ENCODE measurements at places on chromosomes 3 and 15. TPM values are rescaled to one million over a fixed set of nuclear protein-coding genes. Genes with fewer than 3 reads are reported as not detected.

- no peak for DNase-seq
These were observed 1002.9 kb downstream of the AGBL1 start for GRCh38 chr15:87082581-87082980.

GRCh38 chr3:35184775-35185174, 454.6 kb upstream of the ARPP21 start:
- no peak for DNase-seq

Gene DUOXA2
- not detected for total RNA-seq

- no peak for DNase-seq
These were observed 49.3 kb upstream of the TRPM1 start for GRCh38 chr15:31150732-31151231.

DNA sequence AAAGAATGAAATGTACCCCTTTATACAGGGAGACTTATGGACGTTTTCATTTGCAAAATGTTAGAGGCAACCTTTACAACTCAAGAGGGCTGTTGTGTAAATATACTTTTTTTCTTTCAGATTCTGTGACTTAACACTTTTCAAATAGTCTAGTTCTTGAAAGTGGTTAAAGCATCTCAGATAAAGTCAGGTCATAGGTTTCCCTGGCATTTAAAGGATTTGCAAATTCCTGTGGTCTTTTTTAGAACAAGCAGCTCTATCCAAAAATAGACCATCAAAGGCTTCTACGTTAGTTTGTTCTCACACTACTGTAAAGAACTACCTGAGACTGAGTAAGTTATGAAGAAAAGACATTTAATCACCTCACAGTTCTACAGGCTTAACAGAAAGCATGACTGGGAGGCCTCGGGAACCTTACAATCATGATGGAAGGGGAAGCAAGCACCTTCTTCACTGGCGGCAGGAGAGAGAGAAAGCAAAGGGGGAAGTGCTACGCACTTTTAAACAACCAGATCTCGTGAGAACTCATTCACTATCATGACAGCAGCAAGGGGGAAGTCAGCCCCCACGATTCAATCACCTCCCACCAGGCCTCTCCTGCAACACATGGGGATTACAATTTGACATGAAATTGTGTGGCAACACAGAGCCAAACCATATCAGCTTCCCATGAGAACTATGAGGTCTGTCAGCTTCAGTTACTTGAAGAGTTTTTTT, 23.3 kb upstream of the GABRR3 start:
- no peak for DNase-seq

- DNase-seq: no peak
These were observed 120.9 kb downstream of the LIPC start for GRCh38 chr15:58552505-58553364.

GRCh38 chr3:115814778-115815380, 191.6 kb downstream of the GAP43 start:
- peak; percentile 78 for DNase-seq

DNA sequence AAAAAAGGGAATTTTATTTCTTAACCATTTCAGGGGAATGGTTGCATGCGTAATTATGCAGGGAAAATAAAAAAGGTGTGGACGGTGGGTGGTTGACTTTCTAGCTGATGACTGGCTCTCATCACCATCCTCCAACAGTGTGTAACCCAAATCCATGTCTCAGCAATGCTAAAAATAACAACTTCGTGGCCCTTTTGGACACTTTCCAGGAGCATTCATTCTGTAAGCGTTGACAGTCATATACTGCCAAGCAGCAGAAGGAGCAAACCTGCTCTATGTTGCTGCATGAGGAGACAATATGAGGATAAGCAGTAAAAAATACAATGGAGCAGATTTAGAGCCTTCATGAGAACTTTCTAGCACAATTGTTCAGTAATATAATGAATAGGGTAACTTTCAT, 189.1 kb downstream of the ANXA2 start:
- DNase-seq: no peak

Gene ZPLD1
- not detected for total RNA-seq

Gene ATP13A4
- total RNA-seq: 2.7 TPM

GRCh38 chr3:143884861-143885260, 36.6 kb upstream of the SLC9A9 start:
- DNase-seq: no peak

- no peak for DNase-seq
These were observed 83.9 kb downstream of the LEKR1 start for GRCh38 chr3:156910022-156910421.

DNA sequence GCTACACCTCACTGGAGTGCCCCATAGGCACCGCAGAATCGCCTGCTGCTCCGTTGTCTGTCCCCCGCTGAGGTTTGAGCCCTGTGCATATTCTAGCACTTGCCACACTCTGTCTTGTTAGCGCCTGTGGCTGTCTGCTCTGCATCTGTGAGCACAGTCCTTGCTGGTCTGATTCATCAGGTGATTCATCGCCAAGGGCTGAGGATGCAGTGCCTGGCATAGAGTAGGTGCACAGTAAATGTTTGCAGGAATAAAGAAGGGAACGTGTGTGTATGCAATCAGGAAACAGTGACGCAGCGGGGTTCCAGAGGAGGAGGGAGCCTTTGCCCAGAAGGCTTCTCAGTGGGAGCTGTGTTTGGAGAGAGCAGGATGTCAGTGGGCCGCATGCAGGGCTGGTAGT, 124.0 kb upstream of the PLXNA1 start:
- no peak for DNase-seq

DNA sequence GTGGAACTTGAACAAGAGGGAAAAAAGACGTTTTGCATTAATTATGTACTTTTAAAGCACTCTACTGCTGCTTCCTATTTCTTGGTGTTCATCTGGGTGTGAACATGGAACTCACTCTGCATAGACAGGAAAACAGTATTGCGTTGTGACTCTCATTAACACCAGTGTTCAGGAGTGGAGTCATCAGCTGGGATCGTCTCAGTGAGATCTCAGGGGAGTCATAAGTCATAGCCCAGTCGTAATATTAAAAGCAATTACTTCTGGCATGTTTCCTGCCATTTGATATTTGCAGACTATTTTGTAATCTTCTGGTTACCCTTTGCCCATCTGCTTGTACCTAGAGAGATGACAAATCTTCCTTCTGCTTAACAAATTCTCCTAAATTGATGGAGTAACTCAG, 462.0 kb upstream of the ATP11B start:
- no peak for DNase-seq

Gene UBAP1L
- total RNA-seq: 2.1 TPM

GRCh38 chr15:37789881-37790280, 144.6 kb upstream of the TMCO5A start:
- no peak for DNase-seq

DNA sequence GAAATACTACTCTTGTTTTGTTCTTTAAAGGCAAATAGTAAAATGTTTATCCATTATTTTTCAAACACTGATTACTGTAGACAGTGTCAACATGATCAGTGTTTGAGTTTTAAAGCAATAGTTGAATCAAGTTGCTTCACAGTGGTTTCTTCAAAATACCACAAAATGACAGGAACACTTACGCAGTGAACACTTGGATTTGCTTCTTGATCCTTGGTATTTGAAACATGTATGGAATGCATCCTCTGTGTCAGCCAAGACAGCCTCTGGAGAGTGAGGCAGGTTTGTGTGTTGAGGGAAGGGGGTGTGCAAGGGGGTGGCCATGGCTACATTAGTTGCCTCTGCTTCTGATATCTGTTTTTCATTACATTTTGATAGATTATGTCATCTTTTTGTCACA, 413.0 kb downstream of the RBMS3 start:
- no peak for DNase-seq

DNA sequence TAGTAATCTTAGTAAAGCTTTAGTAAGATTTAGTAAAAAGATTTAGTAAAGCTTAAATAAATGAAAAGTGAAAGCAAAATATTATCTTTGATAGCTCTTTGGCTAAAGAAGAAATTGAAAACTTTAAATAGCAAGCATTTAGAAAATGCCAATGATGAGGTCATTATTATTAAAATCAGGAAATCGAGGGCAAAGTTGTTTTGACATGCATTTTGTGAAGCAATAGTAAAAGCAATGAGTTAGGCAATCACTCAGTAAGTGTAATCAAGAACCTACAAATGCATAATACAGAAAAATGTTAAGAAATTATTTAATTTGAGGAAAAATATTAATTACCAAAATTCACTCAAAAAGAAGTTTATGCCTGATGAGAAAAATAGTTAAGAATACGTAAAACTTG, 280.3 kb upstream of the MME start:
- no peak for DNase-seq

DNA sequence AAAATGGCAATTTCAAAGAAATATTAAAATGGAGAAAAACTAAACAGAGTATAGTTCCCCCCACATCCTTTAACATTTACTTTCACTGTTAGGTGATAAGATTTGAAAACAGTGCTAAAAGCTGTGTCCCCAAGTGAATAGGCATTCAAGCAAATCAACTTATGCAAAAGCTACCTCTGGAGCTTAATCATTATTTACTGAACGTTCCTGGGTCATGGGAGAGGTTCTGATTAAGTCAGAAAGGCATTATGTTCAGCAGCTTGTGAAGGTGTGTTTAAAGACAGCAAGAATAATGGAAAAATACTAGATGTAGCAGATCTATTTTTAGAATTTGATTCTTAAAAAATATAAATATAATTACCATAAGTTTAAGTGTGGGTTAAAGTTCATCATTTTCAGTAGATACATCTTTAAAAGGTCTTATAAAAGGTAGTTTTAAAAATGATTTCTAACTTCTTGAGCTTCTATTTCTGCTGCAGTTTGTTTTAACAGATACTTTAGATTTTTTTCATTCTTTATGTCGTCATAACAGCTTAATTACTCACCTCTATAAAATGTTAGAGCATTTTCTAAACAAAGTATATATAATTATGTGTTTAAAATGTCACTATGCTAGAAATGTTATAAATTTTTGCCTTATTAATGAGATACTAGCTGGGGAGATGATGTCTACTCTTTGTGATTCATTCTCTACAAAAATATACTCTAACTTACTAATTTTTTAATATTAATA, 127.9 kb downstream of the MITF start:
- no peak for DNase-seq

Gene A4GNT
- total RNA-seq: not detected

Gene DNAH12
- total RNA-seq: 0.14 TPM

- DNase-seq: peak; percentile 36
These were observed 63.6 kb downstream of the FAM81A start for GRCh38 chr15:59501597-59501996.

Gene SLC22A14
- not detected for total RNA-seq

Gene NUP210
- 140 TPM for total RNA-seq

GRCh38 chr3:185188816-185189215, 36.0 kb upstream of the C3orf70 start:
- DNase-seq: no peak

Gene ATP1B3
- 145 TPM for total RNA-seq

DNA sequence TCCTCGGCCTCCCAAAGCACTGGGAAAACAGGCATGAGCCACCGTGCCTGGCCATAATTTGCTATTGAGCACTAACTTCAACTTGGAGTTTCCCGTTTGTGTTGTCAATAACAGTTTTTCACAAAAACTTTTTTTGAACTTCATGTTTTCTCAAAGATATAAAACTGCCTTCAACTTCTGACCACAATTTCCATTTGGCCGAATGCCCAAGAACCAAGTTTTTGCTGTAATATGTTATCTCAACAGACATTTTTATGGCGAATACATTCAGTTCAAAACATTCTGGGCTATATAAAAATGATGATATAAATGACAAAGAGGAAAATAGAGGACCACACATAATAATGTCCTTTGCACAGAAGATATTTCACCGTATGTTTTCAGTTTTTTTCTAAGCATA, 56.4 kb downstream of the NEDD4 start:
- no peak for DNase-seq

DNA sequence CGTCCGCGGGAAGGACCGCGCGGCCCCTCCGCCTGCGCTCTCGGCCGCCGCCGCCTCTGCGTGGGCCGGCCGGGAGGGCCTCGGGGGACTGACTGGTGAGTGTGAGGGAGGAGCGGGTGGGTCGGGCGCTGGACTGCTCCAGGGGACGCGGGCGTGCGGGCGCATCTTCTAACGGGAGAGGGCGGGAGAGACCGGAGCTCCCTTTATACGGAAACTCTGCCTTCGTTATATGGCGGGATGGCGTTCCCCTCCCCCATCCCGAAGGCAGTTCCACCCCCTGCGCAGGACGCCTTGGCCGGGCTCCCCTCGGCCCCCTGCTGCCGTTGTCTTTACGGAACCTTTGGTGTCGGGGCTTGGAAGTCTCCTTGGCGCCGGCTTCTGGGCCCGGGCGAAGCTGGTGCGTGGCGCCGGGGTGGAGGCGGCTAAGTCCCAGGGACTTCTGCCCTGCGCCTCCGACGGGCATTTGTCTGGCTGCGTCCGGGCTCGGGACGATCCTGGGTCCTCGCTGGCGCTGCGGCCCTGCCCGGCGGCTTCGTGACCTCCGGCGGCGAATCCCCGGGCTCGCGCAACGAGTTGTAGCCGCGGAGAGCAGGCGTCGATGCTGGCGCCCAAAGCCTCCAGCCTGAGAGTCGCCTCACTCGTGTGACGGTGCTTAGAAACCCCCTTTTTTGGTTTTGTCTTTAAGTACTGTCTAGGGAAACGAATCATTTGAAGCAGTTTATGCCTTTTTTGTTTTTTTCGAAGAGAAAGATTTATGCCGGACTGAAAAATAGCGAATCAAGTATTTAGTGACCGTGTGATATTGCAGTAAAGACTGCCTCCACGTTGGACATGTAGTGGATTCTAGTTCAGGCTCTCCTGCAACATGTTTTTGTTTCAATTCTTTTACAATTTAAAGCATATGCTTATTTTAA, 623 bp downstream of the ZNF639 start:
- DNase-seq: peak; percentile 71

- DNase-seq: no peak
These were observed 66.1 kb upstream of the RORA start for GRCh38 chr15:61295239-61295638.

DNA sequence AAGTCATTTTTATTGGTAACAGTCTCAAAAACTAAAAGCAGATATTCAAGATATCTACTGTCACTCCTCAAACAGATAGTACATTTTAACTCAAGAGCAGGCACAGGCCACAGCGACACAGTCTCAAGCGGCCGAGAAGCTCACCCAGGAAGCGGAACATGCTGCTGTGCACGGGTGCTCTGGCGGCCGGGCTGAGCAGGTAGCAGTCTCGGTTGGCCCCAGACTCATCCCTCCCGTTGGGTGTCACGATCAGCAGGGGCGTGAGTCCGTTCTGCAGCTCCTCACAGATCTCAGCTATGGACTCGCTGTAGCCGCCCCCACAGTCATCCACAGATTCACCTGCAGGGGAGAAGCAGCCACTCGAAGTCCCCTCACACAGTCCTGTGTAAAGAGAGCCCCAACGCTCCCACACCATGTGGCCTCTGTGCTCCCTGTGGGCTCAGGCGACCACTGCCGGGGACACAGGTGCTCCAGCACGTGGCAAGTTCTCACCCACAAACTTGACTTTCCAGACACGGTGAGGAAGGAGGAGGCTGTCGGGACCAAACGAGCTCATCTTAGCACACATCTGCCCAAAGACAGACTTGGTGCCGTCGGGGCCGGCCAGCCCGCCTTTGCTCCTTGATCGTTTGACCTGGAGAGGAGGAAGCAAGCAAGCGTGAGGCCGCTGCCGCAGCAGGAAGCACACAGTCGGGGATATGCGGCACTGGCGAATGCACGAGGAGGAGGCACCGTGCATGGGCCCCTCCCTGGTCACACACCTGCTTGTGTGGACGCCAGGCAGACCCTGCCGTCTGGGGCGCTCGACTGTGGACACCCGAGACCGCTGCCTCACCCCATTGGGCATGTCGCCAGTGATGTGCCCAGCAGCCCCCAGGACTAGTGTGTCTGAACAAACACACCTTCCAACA, 17.7 kb upstream of the OCA2 start:
- DNase-seq: no peak

Gene GOLGA6L26
- not detected for total RNA-seq

Gene MTHFS
- total RNA-seq: 46.2 TPM

- DNase-seq: no peak
These were observed 5.5 kb upstream of the CD200 start for GRCh38 chr3:112327371-112327951.

Gene DYNC1LI1
- total RNA-seq: 36.3 TPM
